ENCODE measurements at places on chromosomes 11 and 22.
A peak's percentile ranks its signal among the peaks of the same experiment; 100 is the strongest.

GRCh38 chr22:35746946-35747703 lies 29.5 kb downstream of the APOL5 start:
- DNase-seq: no peak
- H3K36me3 ChIP-seq: peaks cover 30% of the 10 kb centered on the region
- no peak overlapping the region for H3K4me3 ChIP-seq
- H3K4me1 ChIP-seq: peaks cover 36% of the 10 kb centered on the region
- H3K27ac ChIP-seq: peak overlapping the region; percentile 2

GRCh38 chr22:44697423-44698141 lies 4.4 kb upstream of the PRR5 start:
- H3K4me3 ChIP-seq: no peak overlapping the region
- no peaks in the 10 kb centered on the region for H3K36me3 ChIP-seq
- DNase-seq: peak; percentile 72
- no peak overlapping the region for H3K27ac ChIP-seq

DNA sequence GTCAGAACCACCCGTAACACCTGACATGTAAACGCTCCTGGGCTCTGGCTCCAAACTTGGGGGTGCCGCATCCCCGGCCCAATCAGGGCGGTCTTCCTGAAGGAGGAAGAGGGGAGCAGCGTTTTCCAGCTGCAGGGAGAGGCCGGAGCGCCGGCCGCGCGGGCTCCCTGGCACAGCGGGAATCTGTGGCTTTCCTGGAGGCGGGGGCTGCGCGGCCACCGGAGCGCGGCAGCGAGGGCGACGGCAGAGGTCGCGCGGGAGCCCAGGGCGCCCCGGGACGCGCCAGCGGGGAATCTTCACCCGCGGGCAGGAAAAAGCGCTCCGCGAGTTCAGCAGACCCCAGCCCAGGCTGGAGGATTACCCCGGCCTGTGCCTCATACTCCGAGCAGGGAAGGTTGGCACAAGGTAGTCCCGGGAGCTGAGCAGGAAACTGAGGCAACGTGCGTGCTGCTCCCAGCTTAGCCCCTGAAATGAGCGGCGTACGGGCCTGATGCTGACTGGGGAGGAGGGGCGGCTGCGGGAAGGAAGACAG lies 600 bp upstream of the ESAM start:
- H3K4me1 ChIP-seq: peaks cover 10% of the 10 kb centered on the region
- no peak overlapping the region for H3K27ac ChIP-seq
- DNase-seq: no peak
- H3K36me3 ChIP-seq: peaks cover 17% of the 10 kb centered on the region

- H3K4me3 ChIP-seq: no peak overlapping the region
- no peaks in the 10 kb centered on the region for H3K27me3 ChIP-seq
- H3K4me1 ChIP-seq: no peaks in the 10 kb centered on the region
- H3K27ac ChIP-seq: no peak overlapping the region
- no peak for DNase-seq
These were observed 103.0 kb downstream of the C11orf58 start for GRCh38 chr11:16841481-16841880.

DNA sequence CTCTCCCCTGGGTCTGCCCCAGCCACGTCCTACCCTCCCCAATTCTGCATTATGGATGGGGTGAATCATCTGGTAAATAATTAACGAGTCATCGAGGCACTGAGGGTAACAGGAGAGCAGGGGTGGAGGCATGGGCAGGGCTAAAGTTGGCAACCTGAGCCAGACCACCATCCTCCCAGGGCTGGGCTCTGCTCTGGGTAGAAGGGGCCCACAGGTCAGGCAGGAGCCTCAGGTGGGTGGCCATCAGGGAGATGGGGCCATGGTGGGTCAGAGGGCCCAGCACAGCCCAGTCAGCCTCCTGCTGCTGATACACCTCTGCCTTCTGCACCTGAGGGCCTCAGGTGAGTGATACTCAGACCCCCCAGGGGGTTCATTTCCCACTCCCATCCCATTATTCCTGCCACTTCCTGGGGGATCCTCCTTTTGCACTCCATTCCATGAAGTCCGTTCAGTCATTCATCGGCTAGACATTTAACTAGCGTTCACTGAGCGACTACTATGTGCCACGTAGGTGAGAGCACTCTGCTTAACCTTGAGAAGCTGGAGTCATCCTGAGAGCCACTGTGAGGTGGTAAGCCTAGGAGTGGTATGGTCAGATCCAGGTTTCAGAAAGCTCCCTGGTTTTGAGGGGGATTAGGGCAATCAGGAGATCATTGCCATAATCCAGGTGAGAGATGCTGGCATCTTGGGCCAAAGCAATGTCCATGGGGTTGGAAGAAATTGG lies at the start of gene VSIG10L2:
Gene VSIG10L2 (plus strand): TSS at position 248 of the 724 bp plus-strand sequence. CDS start 12 bp downstream, at position 260.
- H3K27me3 ChIP-seq: no peaks in the 10 kb centered on the region
- no peak within 1 kb of the TSS for H3K4me3 ChIP-seq
- no peaks in the 10 kb centered on the region for H3K4me1 ChIP-seq
- no peaks in the 10 kb centered on the region for H3K36me3 ChIP-seq
- H3K27ac ChIP-seq: no peak within 1 kb of the TSS

- H3K36me3 ChIP-seq: no peaks in the 10 kb centered on the region
- DNase-seq: no peak
- H3K27ac ChIP-seq: no peak overlapping the region
- no peak overlapping the region for H3K4me3 ChIP-seq
These were observed 38.3 kb downstream of the USP35 start for GRCh38 chr11:78226684-78227680.

DNA sequence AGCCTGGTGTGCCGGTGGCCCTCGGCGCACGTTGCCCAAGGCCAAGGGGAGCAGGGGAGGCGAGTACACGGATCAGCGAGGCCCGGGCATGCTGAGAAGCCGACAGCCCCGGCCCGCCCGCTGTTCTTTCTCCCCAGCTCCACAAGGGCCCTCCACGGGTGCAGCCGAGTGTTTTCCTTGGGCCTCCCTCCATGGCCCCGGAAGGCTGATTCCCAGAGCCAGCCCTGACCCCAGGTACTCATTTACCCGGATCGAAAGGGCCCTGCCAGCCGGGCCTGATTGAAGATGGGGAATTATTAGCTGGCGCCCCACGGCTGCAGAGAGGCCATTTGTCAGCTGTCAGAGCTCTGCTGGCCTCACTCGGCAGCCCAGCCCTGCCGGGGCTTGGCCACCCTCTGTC lies 53.1 kb downstream of the WNT7B start:
- H3K36me3 ChIP-seq: no peaks in the 10 kb centered on the region
- DNase-seq: no peak
- H3K27me3 ChIP-seq: no peaks in the 10 kb centered on the region

DNA sequence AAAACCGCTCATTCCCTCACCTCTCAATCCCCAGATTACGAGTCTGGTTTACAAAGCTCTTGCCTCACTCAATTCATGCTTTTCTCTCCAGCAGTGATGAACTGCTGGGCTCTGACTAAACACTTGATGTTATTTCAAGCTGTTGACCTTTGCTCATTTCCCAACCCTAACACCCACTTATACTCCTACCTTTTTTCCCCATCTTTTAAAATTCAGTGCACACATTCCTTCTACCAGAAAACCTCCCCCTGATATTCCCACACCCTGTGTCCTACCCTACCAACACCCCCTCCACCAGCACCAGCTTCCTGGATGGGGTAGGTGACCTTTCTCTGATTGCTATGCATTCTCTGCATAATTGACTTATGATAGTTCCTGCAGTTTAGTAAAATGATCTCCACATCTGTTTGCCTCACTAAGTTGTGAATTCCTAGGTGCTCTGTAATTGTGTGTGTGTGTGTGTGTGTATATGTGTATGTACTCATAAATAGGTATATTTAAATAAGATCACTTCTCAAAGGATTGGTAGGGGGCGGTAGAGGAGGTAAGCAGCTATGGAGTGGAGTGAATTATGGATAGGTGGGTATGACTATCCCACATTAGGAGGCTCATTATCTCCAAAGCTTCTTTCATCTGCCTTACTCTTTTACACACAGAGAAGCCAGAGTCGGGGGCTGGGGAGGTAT lies 842 bp downstream of the HEPACAM start:
- H3K36me3 ChIP-seq: no peaks in the 10 kb centered on the region
- peaks cover 23% of the 10 kb centered on the region for H3K27me3 ChIP-seq
- no peaks in the 10 kb centered on the region for H3K4me1 ChIP-seq
- no peak for DNase-seq
- no peak overlapping the region for H3K4me3 ChIP-seq

GRCh38 chr22:44658311-44658953 lies 43.6 kb upstream of the PRR5 start:
- no peaks in the 10 kb centered on the region for H3K4me1 ChIP-seq
- no peak overlapping the region for H3K4me3 ChIP-seq
- H3K27me3 ChIP-seq: no peaks in the 10 kb centered on the region
- no peak overlapping the region for H3K27ac ChIP-seq
- DNase-seq: no peak
- H3K36me3 ChIP-seq: no peaks in the 10 kb centered on the region

DNA sequence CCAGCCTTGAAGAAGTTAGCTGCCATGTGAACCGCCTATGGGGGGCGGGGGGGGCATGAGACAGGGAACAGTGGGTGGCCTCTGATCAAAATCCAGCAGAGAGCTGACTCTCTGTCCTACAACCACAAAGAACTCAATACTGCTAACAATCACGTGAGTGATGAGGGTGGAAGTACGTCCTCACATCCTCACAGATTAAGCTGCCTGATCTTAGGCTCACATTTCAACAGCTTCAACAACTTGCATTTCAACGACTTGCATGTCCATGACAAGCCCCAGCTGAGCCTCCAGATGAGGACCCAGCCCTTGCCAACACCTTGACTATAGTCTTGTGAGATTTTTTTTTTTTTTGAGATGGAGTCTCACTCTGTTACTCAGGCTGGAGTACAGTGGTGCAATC lies 51.6 kb downstream of the CLMP start:
- peak overlapping the region; percentile 3 for H3K27ac ChIP-seq
- H3K4me1 ChIP-seq: peaks cover 12% of the 10 kb centered on the region
- no peaks in the 10 kb centered on the region for H3K27me3 ChIP-seq
- H3K4me3 ChIP-seq: no peak overlapping the region

DNA sequence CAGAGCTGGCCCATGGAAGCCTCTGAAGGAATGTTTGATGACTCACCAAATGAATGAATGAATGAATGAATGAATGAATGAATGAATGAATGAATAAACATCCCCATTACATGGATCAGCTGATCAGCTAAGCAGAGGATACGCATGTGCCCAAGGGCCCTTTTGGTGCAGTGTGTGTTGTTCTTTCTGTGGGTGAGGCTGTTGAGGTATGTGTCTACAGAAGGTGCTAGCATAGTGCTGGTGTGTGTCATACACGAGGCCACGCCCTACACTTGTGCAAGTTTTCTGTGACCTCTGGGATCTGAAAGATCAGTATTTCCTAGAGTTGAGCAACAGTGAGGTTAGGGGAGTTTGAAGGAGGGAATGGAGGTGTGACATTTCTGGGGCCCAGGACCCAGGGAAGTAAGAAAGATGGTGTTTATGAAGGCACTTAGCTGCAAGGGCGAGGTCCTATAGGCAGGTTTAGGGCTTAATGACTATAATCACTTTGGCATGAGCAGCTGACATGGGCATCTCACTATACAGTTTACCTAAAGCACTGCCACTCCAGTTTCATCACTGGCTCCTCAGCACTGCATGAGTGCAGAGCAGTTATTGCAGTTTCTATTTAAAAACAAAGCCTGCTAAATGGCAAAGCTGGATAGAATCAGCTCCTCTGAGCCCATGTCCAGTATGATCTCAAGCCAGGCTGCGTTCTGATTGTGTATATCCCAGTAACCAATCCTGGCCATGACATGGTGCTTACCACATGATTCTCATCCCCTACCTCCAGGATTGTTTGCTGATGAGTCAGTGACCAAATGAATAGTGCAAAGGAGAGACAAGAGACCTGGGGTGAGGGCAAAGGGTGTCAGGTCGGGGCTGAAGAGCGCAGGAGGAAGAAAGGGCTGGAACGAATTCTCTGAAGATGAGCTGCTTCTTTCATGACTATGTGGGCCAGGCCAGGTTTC lies 36.4 kb upstream of the E2F8 start:
- H3K4me1 ChIP-seq: no peaks in the 10 kb centered on the region
- no peaks in the 10 kb centered on the region for H3K36me3 ChIP-seq
- no peak overlapping the region for H3K27ac ChIP-seq
- no peak overlapping the region for H3K4me3 ChIP-seq

GRCh38 chr22:39176714-39177455 lies 24.4 kb upstream of the CBX7 start:
- H3K36me3 ChIP-seq: no peaks in the 10 kb centered on the region
- H3K4me3 ChIP-seq: no peak overlapping the region
- no peak for DNase-seq
- H3K27me3 ChIP-seq: no peaks in the 10 kb centered on the region

GRCh38 chr11:73314117-73314961 lies 6.3 kb downstream of the ARHGEF17 start:
- no peaks in the 10 kb centered on the region for H3K27me3 ChIP-seq
- H3K36me3 ChIP-seq: no peaks in the 10 kb centered on the region
- DNase-seq: peak; percentile 53
- no peak overlapping the region for H3K4me3 ChIP-seq

GRCh38 chr11:9169595-9170295 lies 78.3 kb upstream of the SCUBE2 start:
- no peak overlapping the region for H3K27ac ChIP-seq
- no peaks in the 10 kb centered on the region for H3K4me1 ChIP-seq
- peaks cover 27% of the 10 kb centered on the region for H3K36me3 ChIP-seq
- no peak overlapping the region for H3K4me3 ChIP-seq
- no peak for DNase-seq

DNA sequence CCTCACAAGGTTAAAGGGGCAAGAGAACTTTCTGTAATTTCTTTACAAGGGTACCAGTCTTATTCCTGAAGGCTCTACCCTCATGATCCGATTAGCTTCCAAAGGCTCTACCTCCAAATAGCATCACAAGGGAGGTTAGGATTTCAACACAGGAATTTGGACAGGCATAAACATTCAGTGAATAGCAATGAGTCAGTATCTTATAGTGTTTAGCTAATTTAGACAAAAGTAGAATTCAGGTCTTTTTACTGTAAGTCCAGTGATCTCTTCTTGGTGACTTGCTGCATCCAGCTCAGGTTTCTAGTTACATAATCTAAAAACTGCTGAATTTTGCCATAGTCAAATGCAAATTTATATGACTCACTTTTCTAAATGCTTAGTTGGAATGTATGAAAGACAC lies 1995.6 kb upstream of the RAG2 start:
- no peaks in the 10 kb centered on the region for H3K4me1 ChIP-seq
- DNase-seq: peak; percentile 12
- no peaks in the 10 kb centered on the region for H3K36me3 ChIP-seq
- H3K4me3 ChIP-seq: no peak overlapping the region
- no peak overlapping the region for H3K27ac ChIP-seq

GRCh38 chr22:28075358-28075981 lies 156.4 kb upstream of the PITPNB start:
- no peaks in the 10 kb centered on the region for H3K27me3 ChIP-seq
- H3K36me3 ChIP-seq: no peaks in the 10 kb centered on the region
- peak; percentile 82 for DNase-seq
- H3K4me1 ChIP-seq: peaks cover 4% of the 10 kb centered on the region
- H3K4me3 ChIP-seq: no peak overlapping the region

DNA sequence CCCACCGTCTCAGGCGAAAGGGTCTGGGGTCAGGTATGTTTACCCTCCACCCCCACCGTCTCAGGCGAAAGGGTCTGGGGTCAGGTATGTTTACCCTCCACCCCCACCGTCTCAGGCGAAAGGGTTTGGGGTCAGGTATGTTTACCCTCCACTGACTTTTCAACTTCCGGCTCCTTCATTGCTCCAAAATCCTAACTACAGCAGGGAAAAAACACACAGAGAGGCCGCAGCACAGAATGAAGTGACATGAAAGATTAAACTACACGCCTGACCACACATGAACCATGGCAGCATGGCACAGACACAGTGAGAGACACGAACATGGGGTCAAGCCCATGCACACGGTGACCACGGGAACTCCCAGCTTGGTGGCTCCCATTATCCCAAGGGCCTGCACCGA lies 634.9 kb upstream of the B3GAT1 start:
- no peaks in the 10 kb centered on the region for H3K36me3 ChIP-seq
- H3K4me3 ChIP-seq: no peak overlapping the region
- H3K27me3 ChIP-seq: no peaks in the 10 kb centered on the region
- no peaks in the 10 kb centered on the region for H3K4me1 ChIP-seq
- no peak overlapping the region for H3K27ac ChIP-seq

All from A673 (cell line).